ENCODE measurements at places on chromosomes 13 and 19.

DNA sequence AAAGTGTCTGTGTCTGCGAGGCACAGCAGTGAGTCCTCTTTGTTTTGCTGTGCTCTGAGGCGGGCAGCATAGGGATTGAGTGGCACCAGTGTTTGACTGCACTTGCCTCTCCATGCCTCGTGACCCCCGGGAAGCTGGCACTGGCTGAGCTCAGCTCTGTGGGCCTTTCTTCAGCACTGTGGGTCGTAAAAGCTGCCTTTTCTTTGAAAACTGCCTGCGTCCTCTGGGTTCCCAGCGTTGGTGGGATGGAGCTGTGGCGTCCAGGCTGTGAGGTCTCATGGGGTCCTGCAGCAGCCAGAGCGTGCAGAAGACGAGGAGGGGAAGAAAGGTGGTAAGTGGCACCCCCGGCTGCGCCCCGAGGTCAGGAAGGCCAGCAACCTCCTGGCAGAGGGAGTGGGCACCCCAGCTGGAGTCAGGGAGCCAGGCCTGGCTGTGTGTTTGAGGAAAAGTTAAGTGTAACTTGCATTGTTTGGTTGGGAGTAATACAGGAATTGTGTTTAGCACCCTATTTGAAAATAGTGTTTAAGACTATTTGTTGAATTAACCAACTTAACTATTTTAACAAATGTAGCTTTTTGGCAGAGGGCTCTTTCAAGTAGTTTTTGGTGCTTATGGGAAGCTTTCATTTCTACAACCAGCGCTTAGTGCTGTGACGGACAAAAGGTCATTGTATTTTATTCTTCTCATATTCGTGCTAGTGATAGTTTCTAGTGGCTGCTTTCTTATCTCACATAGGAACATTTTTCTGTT, 79.3 kb upstream of the TEX29 start:
- DNase-seq = no peak

GRCh38 chr13:33193428-33193974, 92.1 kb downstream of the STARD13 start:
- no peak for DNase-seq

DNA sequence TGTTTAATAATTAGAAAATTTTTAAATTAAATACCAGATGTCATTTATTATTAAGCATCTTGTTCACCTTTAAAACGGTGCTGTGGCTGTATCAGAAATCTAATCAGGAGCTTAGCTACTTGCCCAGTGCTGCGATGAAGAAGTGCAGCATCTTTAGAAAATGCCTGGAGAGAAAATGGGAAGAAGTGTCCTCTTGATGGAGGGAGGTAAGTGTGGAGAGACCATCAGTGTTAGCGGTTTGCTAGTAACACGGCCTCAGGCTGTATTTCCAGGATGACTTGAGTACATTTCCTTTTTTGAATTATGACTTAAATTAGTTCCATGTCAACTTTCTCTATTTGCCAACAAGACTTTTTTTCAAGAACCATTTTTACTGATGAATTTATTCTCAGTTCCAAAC, 74.1 kb downstream of the SHISA2 start:
- no peak for DNase-seq

- no peak for DNase-seq
Observed at GRCh38 chr13:83876546-83876945, 5.7 kb downstream of the SLITRK1 start.

- DNase-seq = no peak
Observed at GRCh38 chr13:30978981-30979956, 46.8 kb downstream of the TEX26 start.

GRCh38 chr13:95300625-95301182, 547 bp downstream of the ABCC4 start:
- no peak for DNase-seq

- DNase-seq = no peak
Observed at GRCh38 chr13:84031120-84031519, 148.8 kb upstream of the SLITRK1 start.

GRCh38 chr13:99601535-99601934, 100.3 kb downstream of the TM9SF2 start:
- DNase-seq = no peak

DNA sequence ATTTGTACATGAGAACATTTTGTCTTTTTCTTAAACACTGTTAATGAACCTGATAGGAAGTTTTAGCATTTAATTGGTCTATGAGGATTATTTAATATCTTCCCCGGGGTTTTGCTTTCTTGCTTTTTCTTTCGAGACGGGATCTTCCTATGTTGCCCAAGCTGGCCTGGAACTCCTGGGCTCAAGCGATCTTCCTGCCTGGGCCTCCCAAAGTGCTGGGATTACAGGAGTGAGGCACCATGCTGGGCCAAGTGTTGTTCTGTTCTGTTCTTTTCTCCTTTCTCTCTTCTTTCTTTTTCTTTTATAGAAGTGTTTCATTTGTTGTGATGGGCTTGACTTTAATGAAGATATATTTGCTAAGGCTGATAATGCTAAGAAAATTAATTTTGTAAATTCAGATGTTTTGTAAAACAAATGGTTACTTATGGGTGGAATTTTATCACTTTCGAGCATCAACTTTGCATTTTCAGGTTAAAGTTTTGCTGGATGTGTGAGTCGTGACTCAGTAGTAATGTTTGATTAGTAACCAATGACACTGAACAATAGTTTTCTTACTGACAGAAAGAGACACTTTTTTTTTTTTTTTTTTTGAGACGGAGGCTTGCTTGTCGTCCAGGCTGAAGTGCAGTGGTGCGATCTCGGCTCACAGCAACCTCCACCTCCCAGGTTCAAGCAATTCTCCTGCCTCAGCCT, 2.2 kb downstream of the PAN3 start:
- no peak for DNase-seq

GRCh38 chr19:58395220-58395978, at the start of gene RNF225:
Gene RNF225 (plus strand): TSS chr19:58395656. CDS start chr19:58396090, 434 bp downstream.
- DNase-seq = no peak

DNA sequence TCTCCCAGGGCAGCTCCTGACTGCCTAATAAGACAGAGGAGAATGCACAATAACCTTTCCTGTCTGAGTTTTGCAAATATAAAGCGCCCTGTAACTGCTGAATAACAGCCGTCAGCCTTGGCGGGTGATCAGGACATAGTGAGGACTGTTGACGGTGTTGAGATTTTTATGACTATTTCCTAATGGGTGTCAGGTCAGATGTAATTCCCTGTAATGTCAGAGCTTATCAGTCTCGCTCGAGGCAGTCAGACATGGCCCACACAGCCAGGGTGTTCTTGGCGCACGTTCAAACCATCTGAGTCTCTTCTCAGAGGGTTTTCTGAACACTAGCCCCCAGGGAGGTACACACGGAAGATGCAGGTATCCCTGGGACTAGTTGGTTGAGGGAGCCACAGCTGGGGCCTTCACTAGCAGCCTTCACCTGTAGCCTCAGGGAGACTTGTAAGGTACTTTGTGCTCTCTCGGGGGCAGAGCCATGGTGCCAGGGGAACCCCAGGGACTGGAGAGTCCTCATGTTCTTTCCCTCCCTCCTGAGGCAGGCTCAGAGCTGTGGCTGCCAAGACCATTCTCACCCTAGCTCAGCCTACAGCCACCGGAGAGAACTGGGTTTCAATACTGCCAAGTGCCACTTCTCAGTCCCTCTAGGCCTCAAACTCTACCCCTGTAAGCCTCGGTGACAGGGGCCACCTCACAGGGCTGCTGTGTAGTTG, 213.1 kb downstream of the UQCRFS1 start:
- no peak for DNase-seq

All from smooth muscle cell of the brain vasculature (primary cell).